NCI-H1694 treated with DMSO at 0.1 percent for 48 hours (cell line): ENCODE measurements at places on chromosomes 6 and 20.

DNA sequence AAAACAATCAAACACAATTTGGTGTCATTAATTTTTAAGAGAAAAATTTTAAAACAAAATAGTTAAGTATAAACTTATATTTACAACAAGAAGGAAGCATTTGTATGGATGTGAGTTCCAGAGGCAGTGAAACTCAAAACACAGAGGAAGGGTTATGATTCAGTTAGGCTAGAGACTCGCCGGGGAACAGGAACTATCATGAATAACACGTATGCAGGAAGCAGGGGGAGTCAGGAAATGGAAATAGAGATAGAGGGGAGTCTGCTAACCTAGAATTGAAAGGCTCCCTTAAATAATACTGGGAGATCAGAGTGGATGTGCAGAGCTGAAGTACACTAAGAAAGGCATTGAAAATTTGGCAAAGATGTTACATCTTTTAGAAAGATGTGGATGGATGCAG lies 14.2 kb upstream of the HLA-DRB1 start:
- no peak for DNase-seq

GRCh38 chr6:139386404-139386803 lies 12.0 kb upstream of the CITED2 start:
- DNase-seq = no peak

DNA sequence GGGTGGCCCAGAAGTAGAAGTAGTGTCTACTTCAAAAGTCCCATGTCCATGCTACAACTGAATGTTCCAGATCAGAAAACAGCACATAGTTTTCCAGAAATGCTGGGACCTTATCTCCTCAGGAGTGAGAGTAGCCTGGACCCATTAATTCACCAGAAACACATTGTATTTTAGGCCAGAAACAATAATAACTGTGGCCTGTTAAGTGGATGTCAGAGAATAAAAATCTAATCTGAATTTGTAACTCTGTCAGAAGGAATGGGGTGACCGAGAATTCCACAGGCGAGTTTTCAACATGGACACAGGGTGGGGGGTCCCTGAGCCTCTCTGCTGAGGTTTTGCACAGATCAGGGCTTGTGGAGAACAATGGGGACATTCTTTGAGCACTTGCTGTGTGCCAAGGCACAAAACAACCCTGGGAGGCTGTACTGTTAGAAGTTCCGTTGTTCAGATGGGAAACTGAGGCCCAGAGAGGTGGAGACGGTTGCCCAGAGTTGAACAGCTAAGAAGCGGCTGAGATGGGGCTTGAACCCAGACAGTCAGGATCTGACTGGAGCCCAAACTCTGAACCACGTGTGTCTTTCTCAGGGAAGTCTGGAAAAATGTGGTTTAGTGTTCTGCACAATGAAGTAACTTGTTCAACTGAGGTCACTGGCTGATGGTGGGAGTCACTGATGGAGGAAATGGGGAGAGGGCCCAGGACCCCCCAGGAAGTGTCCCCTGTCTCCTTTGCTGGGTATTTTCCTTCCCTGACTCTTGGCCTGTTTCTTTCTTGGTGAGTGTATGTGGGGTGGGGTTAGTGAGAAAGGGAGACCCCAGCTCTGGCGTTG lies 44.2 kb downstream of the SNAI1 start:
- no peak for DNase-seq

DNA sequence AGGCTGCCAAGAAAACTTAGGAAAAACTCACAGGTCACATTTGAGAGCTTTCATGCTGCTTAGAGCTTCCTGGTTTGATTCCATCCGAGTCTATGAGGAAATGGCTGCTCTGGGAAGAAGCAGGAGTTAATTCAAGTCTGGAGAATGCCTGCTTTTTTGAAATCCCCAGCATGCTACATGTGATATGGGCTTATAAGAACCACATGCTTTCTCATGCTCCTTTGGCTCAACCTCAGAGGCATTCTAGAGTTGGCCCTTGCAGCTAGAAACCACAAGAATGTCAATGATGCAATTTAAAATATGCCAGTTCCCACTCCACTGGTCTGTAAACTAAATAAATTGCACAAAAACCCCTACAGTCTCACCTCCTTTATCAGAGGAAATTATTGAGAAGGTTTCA lies 142.9 kb upstream of the OLIG3 start:
- no peak for DNase-seq

GRCh38 chr6:33570806-33571636 lies 9.1 kb downstream of the BAK1 start:
- DNase-seq = peak; percentile 47

GRCh38 chr6:142802124-142802523 lies 142.9 kb downstream of the HIVEP2 start:
- DNase-seq = no peak

- DNase-seq = peak; percentile 62
These were observed 697.8 kb downstream of the KIF16B start for GRCh38 chr20:15875446-15875845.

- DNase-seq = no peak
These were observed 216.3 kb downstream of the ADGRG6 start for GRCh38 chr6:142518126-142518525.

GRCh38 chr6:112906726-112907125 lies 559.6 kb downstream of the RFPL4B start:
- DNase-seq = no peak

- peak; percentile 24 for DNase-seq
These were observed 29.5 kb downstream of the SNX5 start for GRCh38 chr20:17938871-17939619.

DNA sequence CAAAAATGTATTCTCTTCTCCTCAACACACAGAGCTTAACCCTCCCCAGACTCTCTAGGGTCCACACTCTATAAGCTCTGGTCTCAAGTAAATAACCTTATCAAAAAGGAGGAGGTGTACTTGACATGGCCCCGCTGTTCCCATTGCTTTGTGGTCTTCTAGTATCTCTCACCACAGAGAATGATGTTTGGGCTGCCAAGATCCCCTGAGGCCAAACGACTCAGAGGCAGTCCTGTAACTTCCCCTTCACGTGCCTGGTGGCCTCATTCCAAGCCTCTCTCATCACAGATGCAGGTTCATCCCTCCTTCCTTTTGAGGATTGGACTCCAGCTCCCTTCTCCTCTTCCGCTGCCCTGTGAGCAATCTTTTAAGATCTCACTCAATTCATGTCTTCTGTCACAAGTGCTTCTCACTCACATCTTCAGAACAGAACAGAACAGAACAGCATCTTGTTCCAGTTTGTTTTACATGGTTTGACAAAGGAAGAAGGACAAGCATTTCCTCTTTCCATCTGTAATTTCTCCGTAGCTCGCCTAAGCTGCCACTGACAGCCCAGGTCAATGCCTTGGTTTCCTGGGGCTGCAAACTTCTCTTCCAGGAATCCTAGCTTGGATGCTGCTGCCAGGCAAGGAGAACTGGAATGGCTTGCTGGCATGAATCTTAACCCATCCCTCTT lies 541.5 kb downstream of the CD83 start:
- DNase-seq = no peak

DNA sequence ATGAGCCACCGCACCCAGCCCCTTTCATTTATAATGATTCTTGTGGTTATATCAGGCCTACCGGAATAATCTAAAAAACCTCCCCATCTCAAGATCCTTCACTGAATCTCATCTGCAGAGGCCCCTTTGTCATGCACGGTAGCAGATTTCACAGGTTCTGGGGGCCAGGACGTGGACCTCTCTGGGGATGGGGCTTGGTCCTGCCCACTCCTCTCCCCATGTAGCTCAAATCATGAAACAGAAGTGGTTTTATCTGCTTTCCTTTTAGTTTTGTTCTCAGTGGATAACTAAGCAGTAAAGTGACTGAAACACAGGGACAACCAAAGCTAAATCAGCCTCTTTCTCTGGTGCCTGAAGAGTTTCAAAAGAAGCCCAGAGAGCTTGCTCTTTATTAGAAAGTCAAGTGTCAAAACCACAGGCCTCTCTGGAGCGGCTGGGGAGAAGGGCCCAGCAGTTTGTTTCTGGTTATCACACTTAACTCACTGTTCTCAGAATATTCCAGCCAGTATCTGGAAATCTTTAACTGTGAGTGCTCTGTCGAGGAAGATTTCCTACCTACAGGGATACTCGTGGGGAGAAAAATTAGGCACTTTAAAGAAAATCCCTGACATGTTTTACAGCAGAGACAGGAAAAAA lies 60.6 kb upstream of the FAM184A start:
- DNase-seq = no peak

DNA sequence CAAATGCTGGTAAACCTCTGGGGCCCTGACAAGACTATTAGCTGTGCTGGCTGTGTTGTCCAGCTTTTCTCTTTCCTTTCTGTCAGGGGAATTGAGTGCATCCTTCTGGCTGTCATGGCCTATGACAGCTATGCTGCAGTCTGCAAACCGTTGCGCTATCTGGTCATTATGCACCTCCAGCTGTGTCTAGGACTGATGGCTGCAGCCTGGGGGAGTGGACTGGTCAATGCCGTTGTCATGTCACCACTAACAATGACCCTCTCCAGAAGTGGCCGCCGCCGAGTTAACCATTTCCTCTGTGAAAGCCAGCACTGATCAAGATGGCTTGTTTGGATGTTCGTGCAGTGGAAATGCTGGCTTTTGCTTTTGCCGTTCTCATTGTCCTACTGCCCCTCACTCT lies 20.3 kb downstream of the OR2B6 start:
- no peak for DNase-seq
